H54 (cell line): ENCODE measurements at places on chromosomes 3 and 15.

DNA sequence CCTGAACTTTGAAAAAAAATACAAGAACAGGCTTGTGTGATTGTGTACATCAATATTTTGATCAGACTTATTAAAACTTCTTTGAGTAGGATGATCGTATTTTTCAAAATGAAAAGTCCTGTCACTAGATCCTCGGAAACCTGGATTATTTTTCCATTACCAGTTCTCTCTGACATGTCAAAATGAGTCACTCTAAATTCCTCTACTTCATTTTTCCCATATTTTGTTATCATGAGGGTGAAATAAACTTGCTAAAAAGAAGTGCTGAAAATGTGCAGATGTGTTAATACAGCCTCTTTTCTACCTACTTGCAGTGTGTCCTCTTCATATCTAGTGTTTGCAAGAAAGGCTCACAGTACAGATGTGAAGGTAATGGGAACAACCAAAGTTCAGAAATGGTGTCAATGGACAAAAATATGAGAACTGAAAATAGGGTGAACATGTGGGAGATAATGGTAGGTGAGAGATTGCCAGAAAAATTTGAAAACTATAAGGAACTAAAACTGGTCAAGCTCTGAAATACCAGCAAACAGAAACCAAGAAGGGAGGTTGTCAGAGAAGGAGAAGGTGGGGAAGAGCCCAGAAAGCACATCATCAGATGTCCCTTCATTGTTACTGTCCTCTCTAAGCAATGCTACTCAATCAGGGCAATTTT, 108.2 kb downstream of the EOMES start:
- DNase-seq, result no peak

- DNase-seq, result peak; percentile 25
Measured at GRCh38 chr15:100671858-100672543, 69.6 kb downstream of the ASB7 start.

DNA sequence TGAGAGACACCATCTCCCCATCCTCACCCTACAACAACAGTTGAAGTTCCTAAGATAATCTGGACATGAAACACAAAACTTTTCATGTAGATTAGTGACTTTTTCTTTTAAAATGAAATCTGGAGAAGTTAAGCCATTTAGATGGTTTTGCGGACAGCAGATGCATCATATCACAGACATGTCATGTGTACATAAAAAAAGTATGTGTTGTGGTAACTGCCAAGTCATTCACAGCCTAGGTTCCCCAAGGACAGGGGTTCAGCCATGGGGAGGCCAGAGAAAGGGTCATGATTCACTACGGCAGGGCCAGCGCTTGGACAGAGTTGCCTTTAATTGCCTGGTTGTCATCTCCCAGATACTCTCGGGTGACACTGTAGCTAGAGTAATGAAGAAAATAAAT, 163.2 kb downstream of the PDZRN3 start:
- no peak for DNase-seq

- DNase-seq, result no peak
Measured at GRCh38 chr3:69009559-69010410, 3.7 kb downstream of the EOGT start.

DNA sequence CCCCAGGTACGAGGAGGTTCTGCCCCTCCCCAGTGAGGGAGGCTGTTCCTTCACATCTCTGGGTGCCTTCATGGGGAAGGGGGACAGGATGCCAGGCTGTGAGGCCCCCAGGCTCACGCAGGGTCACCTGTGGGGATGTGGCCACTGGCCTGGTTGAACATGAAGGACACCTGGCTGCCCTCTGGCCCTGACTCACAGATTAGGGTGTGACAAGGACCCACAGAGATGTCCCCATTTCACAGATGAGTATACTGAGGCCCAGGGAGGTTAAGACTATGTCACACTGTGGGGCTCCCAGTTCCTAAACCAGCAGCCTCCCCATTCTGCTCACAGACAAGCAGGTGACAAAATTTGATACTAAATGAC, 42.4 kb downstream of the PCSK6 start:
- no peak for DNase-seq

GRCh38 chr3:170714562-170715535, 129.0 kb upstream of the SLC7A14 start:
- no peak for DNase-seq

GRCh38 chr3:123799544-123800361, 84.4 kb downstream of the MYLK start:
- DNase-seq, result no peak

GRCh38 chr3:165696496-165696895, 140.7 kb downstream of the BCHE start:
- DNase-seq, result no peak

DNA sequence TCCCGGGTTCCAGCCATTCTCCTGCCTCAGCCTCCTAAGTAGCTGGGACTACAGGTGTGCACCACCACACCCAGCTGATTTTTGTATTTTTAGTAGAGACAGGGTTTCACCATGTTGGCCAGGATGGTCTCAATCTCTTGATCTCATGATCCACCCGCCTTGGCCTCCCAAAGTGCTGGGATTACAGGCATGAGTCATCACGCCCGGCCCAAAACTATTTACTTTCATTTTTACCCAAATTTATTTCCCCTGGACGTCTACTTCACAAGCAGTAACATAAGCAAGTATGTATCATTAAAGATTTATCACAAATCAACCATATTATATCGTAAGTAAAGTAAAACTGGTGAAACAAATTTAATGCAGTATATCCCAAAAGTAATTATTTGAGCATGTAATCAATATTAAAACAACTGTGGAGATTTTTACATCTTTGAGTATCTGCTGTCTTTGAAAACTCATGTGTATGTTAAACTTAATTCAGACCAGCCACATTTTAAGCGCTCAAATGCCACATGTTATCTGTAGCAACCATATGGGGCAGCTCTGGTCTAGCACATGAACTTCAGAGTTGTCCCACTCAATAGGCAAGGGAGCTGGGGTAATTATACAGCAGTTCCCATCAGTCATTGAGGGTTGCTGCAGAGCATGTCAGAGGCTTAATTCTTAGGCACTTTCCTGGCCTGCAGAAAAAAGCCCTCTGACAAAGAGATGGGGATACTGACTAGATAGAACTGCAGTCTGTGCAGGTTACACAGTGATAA, 185.7 kb upstream of the CTDSPL start:
- no peak for DNase-seq

DNA sequence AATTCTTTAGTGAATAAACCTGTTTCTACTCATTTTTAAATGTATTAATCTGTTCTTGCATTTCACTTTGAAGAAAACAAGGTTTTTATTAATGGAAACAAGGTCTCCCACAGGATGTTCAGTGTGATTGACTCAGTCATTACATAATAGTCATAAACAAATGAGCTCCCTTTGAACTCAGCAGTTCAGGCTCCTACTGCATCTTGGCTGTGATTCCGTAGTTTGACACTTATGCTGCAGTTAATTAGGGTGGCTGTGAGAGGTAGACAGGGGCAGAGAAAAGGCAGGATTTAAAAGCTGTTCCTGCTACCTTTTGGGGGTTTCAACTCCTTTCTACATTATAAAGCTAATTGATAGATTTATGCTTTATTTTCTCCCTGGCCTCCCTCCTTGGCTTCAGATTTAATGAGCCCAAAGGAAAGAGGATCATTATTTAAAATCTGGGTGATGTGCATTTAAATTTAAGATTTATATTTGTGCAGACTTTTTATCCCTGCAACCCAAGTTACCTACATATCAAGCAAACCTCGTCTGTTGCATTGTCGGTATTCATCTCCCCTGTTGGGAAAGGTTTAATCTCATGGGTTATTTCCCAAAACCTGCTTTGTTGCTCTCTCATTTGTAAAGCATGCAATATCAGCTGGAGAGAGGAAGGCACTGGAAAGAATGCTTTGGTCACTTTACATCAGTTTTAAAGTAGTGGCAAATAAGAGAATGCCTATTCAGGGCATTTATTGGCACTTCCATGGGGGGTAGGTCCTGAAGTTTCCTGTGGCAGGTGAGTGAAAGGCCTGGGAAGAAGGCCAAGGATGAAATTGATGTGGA, 345.0 kb upstream of the NR2E3 start:
- no peak for DNase-seq

GRCh38 chr3:18016366-18016765, 273.9 kb upstream of the TBC1D5 start:
- no peak for DNase-seq
